GM12878 (cell line): ENCODE measurements at places on chromosomes 5 and 9. TPM values are rescaled to one million over a fixed set of nuclear protein-coding genes. Genes with fewer than 3 reads are reported as not detected.

DNA sequence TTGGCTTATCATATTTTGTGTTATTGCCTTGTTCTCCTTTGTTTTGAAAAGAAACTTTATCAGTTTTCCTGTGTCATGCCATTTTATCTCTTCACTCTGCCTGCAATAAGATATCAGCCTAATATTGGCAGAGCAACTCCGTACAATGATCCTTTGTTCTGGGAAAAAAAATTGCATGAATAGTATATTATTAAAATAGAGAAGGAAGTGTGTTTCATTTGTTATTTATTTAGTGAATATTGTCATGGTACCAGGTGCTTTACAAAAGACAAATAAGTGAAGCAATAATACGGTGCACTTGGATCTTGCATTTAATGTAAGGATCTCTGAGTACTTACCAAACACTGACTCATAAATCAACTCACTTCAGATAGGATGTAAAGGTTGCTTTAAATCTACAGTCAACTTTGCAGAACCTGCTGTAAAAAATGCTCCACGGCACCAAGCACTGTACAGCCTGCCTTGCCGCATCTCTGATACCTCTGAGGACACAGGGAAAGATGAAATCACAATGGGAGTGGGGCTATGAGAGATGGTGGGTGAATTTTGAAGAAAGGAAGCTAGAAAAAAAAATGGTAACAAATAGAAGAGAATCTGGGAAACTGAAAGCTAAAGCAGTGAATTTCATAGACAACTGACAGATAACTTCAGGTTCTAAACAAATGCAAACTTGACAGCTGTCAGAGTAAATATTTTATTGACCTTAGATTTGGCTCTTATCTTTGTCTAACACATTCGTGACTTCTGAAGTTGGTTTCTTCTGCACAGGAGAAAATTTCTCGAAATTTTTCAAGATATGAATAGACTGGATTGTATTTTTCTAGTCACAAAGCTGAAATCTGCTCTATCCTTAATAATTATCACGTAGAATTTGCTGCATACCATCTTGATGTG, 232.1 kb downstream of the ENC1 start:
- DNase-seq, result no peak

GRCh38 chr9:101671567-101671966, 66.9 kb downstream of the GRIN3A start:
- DNase-seq, result no peak

DNA sequence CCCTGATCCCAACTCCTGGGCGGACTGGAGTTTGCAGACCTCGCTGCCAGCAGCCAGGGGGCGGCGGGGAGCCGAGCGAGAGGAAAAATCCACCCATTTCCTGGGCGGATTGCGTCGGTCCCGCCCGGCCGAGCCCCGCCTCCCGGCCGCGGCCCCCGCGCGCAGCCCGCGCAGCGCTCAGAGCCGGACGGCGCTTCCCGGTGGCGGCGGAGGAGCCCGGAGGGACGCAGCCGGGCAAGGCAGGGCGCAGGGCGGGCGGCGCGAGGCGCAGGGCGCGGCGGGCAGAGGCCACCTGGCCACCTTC, at the start of gene OLFM1:
TSS of gene OLFM1 (plus strand) at position 180 of the 304 bp plus-strand sequence. CDS start 322 bp downstream, outside the sequence.
- no peak for DNase-seq

GRCh38 chr5:67815455-67816391, 399.8 kb upstream of the PIK3R1 start:
- DNase-seq, result no peak

GRCh38 chr9:106896695-106897094, 33.7 kb downstream of the ZNF462 start:
- no peak for DNase-seq

GRCh38 chr5:154276973-154277331, 86.4 kb downstream of the GALNT10 start:
- DNase-seq, result no peak

DNA sequence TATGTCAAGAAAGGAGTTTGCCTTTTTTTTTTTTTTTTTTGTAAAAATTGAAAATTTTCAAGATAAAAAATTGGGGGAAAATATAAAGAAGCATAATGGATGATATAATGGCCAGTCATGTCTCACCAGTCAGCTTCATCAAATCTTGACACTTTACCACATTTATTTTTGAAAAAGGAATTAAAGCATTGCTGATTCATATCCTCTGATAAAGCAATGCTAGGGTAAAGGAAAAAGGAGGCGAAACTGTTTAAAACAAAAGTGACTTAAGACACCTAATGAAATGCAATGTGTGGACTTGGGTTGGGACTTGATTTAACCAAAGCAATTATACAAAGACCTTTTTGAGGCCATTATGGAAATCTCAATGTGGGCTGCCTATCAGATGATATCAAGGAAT, 208.5 kb downstream of the ARHGAP26 start:
- DNase-seq, result no peak

DNA sequence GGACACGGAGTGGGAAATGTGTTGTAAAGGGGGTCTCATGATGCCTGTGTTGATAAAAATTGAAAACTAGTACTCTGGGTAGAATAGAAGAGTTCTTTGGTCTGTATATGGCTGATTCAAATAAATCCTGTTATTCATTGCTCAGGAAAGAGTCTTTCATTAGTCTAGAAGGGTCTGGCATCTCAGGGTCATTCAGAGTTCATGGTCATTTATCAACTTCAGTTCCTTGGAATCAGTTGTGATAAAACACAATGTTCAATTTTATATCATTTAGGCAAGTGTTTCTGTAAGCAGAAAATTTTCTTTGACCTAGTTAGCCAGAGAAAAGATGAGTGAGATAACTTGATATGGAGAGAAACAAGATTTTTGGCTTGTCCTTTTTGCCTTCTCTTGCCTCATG, 36.3 kb downstream of the SPATA31D1 start:
- DNase-seq, result no peak

DNA sequence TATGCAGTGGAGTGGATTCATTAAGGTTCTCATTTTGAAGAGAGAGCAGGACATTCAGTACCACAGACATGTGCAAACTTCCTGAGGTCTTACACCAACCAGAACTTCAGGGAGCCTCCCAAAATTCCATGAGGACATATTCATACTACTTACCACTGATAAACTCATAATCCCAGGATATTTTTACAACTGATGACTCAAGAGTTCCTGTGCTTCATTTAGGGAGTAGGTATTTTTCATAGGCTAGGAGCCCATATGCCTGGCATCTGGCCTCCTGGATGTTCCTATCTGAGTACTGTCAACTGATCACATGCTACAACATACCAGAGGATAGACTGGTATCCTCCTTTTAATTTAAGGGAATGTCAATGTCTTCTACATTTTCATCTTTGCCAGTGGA, 578.0 kb downstream of the EFNA5 start:
- no peak for DNase-seq

- no peak for DNase-seq
Observed at GRCh38 chr9:78923966-78924659, 627.2 kb downstream of the PSAT1 start.

GRCh38 chr5:175814691-175815090, 56.7 kb upstream of the CPLX2 start:
- DNase-seq, result no peak

- no peak for DNase-seq
Observed at GRCh38 chr9:69816735-69817134, 3.9 kb upstream of the CFAP95 start.

DNA sequence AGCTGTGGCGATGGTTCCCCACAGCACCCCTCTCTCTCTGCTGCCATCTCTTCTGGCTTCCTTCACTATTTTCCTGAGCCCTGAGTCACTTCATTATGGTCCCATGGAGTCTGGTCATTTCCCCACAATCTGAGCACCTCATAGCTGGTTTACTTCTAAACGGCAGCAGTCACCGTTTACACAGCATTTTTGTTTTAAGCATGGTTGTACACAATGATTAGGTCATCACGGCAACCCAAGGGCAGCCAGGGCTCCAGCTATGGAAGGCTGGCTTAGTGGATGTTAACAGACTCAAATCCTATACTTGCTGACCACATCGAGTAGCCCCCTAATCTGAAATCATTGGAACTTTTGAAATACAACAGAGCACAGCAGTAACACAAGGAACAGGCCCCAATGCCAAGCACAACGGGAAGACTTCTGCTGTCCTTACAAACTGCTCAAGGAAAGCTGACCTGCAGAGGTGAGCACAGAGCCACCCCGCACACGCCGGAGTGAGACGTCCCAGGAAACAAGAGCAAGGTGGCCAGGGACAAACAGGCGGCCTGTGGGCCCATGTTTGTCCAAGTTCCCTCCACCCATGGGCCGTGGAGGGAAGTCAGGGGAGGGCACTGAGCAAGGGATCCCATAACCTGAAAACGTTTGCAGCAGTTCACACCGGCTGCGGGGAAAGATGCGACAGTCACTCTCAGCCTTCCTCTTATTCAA, 22.9 kb downstream of the CAMSAP1 start:
- DNase-seq, result no peak

DNA sequence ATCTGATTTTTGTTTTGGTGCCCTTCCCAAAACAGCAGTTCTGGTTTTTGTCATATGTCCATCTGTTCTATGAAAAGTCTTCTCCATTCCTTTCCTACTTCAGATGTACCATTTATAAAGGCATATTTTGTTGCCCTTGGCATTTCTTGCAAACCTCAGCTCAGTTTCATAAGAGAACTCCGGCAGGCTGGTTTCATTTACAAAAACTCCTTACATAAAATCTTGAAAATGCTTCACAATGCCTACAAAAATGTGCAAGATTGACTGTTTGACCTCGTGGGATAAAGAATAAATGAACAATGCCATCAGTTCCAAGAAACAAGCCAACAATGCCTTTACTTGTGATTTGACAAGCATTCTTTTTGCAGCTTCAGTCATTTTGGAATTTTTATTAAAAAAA, 39.1 kb upstream of the CTNNAL1 start:
- DNase-seq, result no peak

- no peak for DNase-seq
Observed at GRCh38 chr9:71763832-71764231, 4.5 kb downstream of the CEMIP2 start.

GRCh38 chr5:9653811-9654210, 23.7 kb upstream of the TAS2R1 start:
- DNase-seq, result no peak

DNA sequence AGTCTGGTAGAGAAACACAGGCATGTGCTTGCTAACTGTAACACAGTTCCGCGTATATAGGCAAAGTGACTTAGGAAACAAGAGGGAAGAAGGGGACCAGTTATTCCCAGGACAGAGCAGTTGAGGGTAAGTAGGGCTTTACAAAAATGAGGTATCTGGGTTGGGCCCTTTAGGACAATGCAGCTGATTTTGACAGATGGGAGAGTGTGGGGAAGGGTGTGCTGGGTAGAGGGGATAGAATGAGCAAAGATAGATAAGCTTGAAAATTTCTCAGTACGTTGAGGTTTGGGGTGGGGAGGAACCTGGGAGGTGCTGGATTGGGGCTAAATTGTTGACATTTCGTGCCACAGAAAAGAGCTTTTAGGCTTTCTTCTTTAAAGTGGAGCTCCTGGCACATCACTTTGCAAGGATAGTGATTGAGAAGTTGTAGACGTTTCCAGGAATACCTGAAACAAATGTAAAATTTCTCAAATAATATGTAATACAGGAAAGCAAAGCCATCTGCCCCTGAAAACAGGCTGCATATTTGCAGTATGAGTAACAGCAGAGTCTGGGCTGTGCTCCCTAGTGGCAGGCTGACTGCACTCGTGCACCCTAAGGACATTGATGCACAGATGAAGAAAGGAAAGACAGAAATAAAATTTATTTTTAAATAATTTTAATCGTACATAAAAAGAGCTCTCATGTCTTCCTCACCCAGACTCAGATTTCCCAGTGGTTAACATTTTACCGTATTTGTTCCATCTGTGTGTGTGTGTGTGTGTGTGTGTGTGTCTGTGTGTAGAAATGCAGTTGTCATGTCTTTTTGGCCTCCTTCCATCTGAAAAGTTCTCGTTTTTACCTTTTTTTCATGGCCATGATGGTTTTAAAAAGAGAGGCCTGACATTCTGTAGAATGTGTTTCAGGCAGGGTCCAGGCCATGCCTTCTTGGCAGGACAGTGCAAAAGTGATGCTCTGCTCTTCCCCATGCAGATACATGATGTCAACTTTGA, 144.9 kb upstream of the DMRT1 start:
- DNase-seq, result no peak

GRCh38 chr5:72559866-72560766, 52.9 kb upstream of the ZNF366 start:
- DNase-seq, result no peak

Gene BRINP1
- not detected in 2 replicates for total RNA-seq

Gene ZNF608
- 0.77 and 0.87 TPM in 2 replicates for total RNA-seq

Gene SUSD3
- total RNA-seq, result 37.6 and 39.8 TPM in 2 replicates

Gene TCF7
- total RNA-seq, result 60.2 and 63.5 TPM in 2 replicates

Gene POLR1E
- total RNA-seq, result 47.7 and 48.7 TPM in 2 replicates

Gene NLN
- 38.8 and 43.8 TPM in 2 replicates for total RNA-seq
